SW 1271 (cell line): ENCODE measurements at places on chromosomes 7 and 10.
A peak's percentile ranks its signal among the peaks of the same experiment; 100 is the strongest.

DNA sequence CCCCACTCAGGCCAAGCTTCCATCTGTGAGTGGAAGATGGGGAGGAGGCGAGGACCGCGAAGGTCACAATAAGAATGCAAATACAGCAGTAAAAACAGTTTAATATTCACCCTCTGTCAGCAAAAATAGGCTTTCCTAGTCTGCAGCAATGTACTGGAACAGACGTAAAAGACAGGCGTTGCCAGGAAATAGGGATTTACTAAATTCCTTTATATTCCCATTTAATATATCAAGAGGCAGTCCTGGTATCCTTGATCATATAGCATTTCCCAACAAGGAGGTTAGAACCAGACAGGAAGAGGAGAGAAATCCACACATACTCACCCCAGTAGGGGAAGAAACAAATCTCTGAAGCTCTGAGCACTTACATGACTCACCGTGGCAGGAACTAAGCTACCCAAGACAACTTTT lies 1054.9 kb upstream of the C7orf33 start:
- no peak for DNase-seq

DNA sequence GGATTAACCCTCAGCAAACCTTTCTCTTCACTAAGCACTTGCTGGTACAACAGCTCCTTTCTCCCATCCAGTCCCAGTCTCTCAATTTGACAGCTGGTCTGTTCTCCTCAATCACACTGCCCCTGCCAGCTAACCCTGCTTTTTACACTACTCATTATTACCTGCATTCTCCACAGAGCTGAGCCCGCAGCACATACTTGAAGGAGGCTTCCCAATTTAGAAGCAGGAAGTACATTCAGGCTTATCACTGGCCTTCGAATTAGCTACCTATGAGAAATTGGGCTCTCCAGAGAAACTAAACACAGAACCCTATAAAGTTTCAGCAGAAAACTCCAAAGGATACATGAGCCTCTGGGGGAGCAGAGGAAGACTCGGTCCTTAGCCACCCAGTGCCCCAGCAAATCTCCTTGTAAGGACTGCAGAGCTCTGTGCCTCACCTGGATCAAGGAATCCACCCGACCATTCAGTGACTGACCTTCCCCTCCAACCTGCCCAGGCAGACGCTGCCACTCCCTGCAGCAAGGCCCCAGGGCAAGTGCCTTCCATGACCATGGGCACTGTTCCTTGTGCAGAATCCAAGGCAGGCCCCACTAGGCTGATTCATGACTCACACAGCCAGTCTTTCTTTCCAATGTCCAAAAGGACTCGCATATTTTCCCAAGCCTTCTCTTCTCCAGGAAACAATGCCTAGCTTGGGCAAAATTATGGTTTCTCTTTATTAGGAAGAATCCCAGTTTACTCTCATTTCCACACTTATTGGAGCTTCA lies 68.0 kb downstream of the VOPP1 start:
- DNase-seq = no peak

DNA sequence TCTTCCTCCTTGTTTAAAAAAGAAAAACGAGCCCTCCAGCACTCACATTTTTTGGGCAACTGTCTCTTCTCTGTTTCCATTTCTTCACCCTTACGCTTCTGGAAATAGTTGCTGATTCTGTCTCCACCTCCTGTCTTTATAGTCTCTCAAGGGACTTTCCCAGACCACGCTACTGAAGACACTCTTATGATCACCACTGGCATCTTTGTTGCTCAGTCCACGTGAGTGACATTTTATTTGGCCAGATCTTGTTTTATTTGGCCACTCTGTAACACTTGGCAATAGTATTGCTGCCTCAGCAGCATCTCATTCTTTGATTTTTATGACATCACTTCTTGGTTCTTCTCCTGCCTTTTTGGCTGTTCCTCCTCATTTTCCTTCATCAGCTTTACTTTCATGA lies 21.6 kb upstream of the NME8 start:
- DNase-seq = no peak

DNA sequence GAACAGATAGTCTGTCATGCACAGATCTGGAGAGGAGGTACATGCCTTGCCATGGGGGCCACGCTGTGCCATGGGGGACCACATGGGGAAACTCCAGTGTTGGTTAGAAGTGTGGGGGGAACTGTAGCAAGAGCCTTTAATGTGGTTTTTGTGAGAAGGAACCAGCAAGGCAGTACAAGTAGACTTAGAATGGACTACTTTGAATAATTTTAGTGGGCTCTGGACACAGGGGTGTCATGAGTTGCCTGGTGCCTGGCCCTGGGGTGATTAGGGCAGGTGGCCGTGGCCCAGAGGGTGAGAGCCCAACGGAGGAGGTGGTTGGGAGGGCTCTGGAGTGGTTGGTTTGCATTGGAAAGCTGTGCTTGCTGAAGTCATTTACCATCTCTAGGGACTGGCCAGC lies 77.2 kb downstream of the CXCL12 start:
- DNase-seq = no peak

GRCh38 chr7:37916673-37917660 lies at the start of gene SFRP4:
SFRP4 (minus strand) TSS chr7:37916817; CDS start chr7:37916537, 280 bp downstream.
- DNase-seq = peak; percentile 26

DNA sequence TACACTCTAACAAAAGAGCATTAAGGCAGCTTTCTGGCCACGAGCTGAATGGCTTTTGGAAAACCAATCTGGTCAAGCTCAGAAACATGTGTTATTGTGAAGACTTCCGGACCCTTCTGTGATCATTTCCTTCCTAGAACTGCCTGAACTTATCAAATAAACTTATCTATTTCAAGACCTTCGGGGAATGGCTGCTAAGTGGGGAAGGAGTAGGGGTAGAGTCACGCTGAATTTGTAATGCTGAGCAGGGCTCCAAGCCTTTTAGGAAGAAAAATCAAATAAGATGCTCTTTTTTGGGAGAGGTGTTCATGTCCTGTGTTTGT lies 56.6 kb downstream of the PAPSS2 start:
- DNase-seq = no peak

DNA sequence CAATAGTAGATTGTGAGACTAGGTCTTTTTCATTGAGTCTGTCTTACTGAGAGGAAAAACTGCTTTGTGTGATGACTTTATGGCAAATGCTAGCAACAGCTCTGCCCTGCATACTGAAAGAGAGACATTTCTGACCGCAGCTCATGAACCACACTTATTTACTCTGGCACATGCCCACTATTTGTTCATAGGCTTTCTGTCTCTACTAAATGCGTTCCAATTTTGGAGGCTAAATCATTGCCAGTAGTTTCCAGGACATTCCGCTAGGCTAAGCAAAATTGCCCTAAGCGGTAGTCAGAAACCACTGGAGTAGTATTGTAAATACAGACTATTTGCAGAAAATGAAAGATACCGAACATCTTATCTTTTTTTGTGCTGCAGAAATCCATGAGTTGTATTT lies 55.6 kb upstream of the DLX6 start:
- no peak for DNase-seq

GRCh38 chr7:27399791-27400567 lies 157.4 kb downstream of the EVX1 start:
- no peak for DNase-seq

DNA sequence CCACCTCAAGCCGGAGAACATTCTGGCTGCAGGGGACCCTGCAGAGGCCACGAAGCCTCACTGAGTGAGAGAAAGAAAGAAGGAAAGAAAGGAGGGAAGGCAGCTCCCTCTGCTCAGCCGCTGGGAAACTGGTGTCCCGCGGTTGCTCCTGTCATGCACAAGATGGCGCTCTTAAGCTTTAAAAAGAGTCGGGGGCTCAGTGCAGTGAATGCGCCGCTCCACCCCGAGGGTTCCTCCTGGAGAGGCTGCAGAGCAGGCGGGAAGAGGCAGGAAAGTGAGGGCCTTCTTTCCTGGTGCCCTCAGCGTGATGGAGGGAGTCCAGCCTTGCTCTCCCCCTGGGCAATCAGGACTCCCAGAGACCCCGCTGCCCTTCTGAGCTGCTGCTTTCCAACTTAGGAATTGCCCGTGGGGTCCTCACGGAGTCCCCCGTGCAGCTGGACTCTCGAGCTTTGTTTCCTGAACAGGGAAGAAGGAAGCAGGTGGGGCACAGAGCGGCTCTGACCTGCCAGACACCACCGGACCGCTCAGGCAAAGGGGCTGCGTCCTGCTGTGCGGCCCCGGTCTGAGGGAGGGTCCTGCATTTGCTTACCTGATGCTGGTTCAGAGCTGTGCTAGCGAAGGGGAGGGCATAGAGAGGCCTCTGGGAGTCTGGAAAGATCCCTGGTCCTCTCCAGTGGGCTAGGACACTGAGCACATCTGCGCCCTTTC lies 141.9 kb upstream of the MKI67 start:
- peak; percentile 25 for DNase-seq

DNA sequence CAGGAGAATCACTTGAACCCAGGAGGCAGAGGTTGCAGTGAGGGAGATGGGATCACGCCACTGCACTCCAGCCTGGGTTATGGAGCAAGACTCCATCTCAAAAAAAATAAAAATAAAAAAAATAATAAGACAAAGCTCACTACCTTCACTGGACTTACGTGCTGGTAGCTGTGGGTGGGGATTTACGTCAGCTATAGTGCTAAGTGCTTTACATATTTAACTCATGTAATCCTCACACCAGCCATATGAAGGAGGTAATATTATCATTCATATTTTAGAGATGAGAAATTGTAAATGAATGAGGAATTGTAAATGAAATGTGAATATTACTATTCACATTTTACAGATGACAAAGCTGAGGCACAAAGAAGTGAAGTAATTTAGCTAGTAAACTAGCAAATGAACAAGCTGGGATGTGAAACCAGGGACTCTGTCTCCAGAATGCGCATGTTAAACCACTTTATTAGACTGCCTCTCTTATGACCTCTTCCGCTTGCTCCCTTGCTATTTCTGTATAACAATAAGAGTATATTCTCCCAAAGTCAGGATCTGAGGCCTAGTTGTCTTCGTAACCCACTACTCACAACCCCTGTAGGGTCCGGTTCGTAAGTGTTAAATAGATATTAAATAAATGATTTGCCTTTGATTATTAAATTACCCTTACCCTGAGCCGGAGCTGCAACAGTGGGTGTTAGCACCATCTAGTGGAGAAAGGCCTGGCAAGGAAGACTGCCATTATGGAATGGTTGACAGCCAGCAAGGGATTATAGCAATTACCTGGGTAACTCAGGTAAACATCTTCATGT lies 70.2 kb downstream of the HTR7 start:
- DNase-seq = peak; percentile 19

DNA sequence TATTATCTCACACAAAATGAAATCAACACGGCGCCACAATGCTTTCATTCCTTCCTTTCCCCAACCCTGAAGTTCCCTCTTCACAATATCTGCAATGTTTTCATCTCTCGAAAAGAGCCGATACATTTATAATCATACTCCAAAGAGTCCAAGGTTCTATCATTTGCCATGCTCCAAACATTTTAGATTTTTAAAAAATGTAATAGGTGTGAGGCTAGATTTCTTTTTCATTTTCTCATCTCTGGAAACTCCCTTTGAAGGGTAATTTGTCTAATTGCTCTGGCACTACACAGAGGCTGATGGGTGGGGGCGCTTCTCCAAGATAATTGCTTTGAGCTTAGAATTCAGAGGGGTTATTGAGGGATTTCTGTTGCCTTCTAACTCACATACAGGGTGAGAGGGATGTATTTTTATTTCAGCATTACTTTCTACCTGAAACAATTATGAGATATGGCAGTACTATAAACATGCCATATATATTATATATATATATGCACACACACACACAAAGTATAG lies 4.9 kb downstream of the DLX5 start:
- no peak for DNase-seq

DNA sequence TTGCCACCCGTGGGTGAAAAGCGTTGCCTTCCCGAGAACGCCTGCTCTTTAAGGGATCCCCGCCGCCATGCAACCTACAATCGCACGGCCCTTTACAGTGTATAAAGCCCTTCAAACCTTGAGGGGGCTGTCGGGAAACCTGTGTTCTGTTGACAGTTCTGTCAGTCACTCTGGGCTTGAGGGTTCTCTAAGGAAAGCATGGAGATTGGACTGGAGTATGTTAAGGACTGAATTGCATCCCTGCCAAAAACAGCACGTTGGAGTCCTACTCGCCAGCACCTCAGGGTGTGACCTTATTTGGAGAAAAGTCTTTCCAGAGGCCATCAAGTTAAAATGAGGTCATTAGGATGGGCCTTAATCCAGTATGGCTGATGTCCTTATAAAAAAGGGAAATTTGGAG lies 70.6 kb downstream of the PFKFB3 start:
- no peak for DNase-seq

DNA sequence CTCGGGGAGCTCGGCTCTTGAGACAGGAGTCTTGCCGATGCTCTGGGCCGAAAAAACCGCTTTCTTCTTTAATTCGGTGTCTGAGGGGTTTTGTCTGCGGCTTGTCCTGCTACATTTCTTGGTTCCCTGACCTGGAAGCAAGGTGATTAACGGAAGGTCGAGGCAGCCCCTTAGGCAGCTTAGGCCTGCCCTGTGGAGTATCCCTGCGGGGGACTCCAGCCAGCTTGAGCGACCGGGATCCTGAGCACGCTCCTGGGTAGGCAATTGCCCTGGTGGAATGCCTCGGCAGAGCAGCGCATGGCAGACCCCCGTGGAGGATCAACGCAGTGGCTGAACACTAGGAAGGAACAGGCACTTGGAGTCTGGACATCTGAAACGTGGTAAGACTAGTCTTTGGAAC lies 30.5 kb upstream of the GHITM start:
- DNase-seq = no peak

GRCh38 chr10:74485283-74485682 lies 334.3 kb downstream of the ADK start:
- no peak for DNase-seq

DNA sequence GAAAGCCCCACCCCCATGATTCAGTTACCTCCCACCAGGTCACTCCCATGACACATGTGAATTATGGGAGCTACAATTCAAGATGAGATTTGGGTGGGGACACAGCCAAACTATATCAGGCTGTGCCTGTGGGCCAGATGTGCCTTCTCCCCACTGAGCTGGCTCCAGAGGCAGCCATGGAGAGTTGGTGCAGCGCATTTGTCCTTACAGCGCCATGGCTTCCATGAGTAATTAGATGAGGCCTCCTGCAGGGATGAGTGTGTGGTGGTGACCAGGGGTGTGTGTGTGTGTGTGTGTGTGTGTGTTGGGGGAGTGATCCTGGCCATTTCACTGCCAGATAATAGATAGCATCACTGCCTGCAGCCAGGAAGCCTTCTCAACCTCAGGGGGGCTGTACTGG lies 94.6 kb downstream of the FANK1 start:
- no peak for DNase-seq

- no peak for DNase-seq
Measured at GRCh38 chr7:25754751-25755150, 397.2 kb upstream of the NFE2L3 start.

- no peak for DNase-seq
Measured at GRCh38 chr7:155198196-155198892, 99.3 kb upstream of the INSIG1 start.

GRCh38 chr7:25726170-25726780 lies 425.7 kb upstream of the NFE2L3 start:
- no peak for DNase-seq

DNA sequence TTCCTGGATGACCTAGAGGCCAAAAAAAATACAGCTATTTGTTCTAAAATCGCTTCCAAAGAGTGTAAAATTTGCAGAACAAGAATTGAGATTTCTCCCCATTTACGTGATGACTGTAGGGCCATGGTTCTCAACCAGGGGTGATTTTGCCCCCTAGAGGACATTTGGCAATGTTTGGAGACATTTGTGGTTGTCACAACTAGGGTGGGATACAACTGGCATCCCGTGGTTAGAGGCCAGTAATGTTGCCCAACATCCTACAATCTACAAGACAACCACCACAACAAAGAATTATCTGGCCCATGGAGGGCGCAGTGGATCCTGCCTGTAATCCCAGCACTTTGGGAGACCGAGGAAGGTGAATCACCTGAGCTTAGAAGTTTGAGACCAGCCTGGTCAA lies 22.8 kb upstream of the MALSU1 start:
- DNase-seq = peak; percentile 16
